ENCODE measurements at places on chromosomes 5 and 9.

- no peak for DNase-seq
These were observed 134.1 kb downstream of the RGS3 start for GRCh38 chr9:113597390-113598241.

- no peak for DNase-seq
These were observed 40.2 kb downstream of the MED10 start for GRCh38 chr5:6338135-6338534.

GRCh38 chr9:95724253-95724991 lies 151.1 kb upstream of the ERCC6L2 start:
- DNase-seq = peak; percentile 16

- no peak for DNase-seq
These were observed 3.4 kb upstream of the GAPVD1 start for GRCh38 chr9:125258160-125258785.

DNA sequence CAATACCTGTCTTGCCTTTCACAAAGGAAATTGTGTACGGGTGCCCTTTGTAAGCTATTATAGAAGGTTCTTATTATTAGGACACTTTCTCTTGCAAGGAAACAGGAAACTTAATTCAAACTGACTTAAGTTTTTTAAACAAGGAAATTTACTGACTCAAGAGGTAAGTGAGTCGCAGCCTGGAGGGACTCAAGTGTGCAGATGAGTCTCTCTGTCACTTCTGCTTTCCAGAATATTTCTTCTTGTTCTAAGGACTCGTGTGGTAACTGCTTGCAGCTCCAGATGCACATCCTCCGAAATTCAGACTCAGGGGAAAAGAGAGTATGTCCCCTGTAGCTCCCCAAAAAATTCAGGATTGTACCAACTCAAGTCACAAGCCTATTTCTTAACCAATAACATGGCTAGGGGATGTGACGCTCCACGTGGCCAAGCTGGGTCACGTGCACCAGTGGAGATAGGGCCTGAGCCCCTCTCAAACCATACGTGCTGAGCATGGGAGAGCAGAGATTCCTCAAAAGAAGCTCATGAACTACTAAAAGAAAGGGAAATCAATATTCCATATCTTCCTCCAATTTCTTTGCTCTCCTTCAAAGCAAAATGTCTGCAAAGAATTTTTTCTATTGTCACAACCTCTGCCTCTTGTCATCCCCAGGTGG lies 49.2 kb upstream of the ERCC6L2 start:
- no peak for DNase-seq

GRCh38 chr9:89367281-89367680 lies 49.0 kb downstream of the SECISBP2 start:
- DNase-seq = no peak

DNA sequence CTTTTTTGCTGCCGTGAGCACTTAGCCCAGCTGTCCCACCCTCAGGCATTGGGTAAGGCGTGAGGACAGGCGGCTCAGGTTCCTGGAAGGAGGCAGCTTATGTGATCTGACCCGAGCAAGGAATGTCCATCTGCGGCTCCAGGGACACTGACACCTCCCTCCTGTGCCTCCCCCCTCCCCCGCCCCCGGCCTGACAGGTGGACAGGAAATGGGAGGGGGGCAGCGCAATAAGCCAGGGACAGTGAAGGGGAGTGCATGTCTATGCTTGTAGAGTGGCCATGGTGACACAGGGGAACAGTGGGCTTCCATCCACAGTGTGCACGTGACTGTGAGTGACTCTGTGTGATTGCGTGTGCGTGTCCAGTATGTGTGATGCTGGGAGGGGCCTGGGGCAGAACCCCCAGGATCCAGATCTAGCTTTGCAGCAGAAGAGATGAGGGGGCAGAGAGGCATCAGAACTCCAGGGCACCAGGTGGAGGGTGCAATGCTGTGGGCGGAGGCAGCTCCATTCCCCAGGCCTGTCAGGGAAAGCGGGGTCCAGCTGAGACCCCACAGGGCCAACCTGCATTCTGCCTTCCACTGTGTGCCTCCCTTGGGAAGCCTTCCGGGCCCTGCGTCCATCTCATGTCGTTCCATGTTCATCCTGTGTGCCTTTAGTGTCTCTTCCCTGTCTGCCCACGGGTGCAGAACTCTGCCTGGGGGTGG lies 30.5 kb downstream of the CNTFR start:
- DNase-seq = no peak

GRCh38 chr5:54484219-54484894 lies 28.9 kb downstream of the HSPB3 start:
- DNase-seq = no peak

GRCh38 chr5:86070719-86071118 lies 547.0 kb upstream of the COX7C start:
- no peak for DNase-seq

DNA sequence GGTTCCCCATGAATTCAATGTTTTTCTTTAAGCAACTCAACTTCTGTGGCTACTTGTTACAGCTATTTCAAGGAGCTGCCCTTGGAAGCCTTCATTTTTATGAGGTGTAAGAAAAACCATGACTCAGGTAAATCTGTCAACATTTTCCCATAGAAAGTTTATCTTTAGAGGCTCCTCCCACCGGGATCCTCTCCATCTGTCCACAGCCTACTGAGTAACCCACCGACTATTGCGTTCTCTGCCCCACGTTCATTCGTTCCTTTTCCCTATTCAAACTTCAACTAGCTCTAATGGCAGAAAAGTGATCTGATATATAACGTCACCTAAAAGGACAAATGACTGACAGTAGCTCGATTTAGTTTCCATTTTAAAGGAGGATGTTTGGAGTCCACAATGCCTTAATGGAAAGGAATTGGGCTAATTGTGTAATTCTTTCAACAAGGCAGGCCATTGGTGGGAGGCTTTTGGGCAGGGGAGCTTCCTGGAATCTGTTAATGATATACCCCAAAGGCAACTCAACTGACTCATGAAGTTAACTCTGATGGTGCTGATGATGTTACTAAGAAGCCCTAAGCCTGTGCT lies 29.3 kb upstream of the NR3C1 start:
- DNase-seq = no peak

GRCh38 chr5:72633041-72633445 lies 125.8 kb upstream of the ZNF366 start:
- DNase-seq = no peak

DNA sequence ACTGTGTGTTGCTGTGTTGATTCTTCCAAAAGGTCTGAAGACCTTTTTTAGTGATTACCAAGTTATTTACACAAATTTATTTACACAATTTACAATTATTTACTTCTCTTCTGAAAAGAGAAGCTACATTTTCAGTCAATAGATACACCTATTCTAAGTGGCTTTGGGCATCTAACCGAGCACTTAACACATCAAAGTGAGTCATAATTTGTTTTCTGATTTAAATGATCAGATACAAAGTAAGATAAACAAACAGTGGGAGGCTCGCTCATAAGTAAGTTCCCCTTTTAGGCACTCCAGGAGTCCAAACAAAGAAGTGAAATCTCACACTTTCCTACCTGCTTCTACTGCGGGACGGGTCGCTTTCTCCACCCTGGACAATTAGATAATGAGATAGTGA lies 90.2 kb downstream of the APBA1 start:
- no peak for DNase-seq

GRCh38 chr9:100070104-100071041 lies 28.4 kb downstream of the ERP44 start:
- no peak for DNase-seq

- DNase-seq = no peak
These were observed 9.7 kb upstream of the ANKDD1B start for GRCh38 chr5:75601567-75601966.
